Ureter (tissue), 1 donor: ENCODE measurements at places on chromosomes 6 and 20.

GRCh38 chr6:13872681-13873080 is 52.1 kb upstream of the RNF182 start:
- no peak for DNase-seq

DNA sequence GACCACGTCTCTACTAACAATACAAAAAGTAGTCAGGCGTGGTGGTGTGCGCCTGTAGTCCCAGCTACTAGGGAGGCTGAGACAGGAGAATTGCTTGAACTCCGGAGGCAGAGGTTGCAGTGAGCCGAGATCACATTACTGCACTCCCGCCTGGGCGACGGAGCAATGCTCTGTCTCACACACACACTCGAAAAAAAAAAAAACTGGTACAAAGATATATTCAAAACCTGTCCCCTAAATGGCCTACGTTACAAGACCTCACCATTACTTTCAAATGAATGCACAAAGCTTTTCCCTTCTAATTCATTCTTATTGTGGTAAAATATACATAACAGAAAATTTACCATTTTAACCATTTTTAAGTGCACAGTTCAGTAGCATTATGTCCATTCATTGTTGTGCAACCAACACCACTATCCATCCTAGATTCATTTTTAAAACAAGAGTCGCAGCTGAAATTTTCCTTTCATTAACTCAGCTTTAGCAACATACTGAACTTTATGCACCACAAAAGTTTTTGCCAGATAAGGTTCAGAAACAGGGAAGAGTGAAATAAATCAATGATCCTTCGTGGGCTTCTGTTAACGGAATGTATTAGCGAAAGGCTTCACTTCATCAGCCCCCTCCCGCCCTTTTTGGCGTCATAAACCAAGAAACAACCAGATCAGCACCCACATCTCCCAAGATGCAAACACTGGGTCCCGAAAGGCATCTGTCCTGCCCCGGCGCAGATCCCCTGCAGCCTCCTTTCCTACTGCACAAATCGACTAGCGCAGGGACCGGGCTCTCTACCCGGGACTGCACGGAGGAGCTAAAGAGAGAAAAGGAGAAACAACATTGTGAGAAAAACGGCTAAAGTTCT is 825 bp upstream of the FAM135A start:
- no peak for DNase-seq

- DNase-seq: no peak
Observed at GRCh38 chr6:83068616-83069015, 1.1 kb downstream of the DOP1A start.

DNA sequence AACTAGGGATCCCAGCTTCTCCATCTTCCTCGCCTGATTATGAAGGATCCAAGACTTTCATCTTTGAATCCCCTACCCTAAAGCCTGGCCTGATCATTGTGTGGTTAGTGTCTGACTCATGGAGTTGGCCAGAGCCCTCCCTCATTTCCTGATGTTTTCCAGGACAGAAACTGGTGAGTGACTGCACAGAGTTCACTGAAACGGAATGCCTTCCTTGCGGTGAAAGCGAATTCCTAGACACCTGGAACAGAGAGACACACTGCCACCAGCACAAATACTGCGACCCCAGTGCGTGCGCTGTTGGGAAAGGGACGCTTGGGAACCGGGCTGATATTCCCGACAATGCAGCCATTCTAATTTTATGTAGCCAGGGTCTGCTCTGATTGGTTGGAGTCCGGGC is 4.0 kb downstream of the CD40 start:
- no peak for DNase-seq

GRCh38 chr6:44061375-44062104 is 65.7 kb downstream of the MRPL14 start:
- DNase-seq: no peak

GRCh38 chr20:18428490-18429173 is 38.2 kb downstream of the DZANK1 start:
- DNase-seq: no peak

DNA sequence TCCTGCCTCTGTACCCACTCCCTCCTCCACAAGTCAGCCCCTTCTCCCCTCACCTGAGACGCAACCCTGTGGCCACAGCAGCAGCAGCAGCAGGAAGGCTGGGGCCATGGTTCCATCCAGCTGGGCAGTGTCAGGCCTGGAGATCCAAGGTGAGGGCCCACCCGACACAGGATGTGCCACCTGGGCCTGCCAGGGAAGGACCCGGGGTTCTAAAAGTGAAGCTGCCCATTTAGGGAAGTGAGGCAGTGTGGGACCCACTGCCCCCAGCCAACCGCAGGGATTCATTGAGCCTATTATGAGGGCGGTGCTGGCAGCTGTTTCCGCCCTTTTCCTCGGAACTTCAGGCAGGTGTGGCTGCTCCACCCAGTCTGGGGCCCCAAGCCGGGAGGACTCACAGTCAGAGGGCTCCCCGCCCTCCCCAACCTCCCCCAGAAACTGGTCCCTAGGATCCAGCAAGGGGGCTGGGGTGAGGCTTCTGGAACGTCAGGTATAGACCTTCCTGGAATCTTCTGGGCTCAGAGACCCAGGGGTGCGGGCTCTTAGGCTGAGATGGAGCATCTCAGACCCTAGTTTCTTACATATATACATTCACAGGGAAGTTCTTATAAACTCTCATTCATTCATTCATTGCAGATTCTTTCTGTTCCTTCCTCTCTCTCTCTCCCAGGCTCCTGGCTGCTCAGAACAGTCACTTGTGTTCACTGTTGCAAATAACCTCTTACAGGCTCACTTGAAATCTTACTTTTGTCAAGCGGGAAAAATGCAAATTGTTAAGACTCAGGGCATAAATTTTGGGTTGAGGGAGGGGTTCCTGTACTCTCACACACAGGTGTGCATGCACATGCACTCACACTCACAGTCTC is at the start of gene TREML2:
Gene TREML2 (minus strand): TSS at position 249 of the 863 bp plus-strand sequence. CDS start 141 bp downstream, at position 108.
- no peak for DNase-seq

- DNase-seq: no peak
Observed at GRCh38 chr6:25863360-25863759, 10.7 kb downstream of the SLC17A3 start.

DNA sequence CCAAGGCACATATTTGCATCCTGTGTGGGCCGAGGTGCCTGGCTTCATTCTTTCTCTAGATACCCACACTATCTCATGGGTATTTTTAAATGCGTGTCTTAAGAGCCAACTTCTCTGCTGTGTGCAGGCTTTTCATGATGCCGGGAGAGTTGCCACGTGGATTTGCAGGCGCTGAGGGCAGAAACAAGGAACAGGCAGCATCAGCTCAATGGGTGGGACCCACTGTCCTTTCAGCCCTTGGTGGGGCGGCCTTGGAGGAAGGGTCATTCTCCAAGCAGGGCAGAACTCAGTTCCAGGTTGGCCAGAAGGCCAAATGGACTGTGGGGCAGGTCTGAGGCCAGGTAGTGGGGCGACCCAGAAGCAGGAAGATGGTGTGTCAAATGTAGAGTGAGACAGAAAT is 84.7 kb downstream of the PHACTR3 start:
- DNase-seq: no peak

DNA sequence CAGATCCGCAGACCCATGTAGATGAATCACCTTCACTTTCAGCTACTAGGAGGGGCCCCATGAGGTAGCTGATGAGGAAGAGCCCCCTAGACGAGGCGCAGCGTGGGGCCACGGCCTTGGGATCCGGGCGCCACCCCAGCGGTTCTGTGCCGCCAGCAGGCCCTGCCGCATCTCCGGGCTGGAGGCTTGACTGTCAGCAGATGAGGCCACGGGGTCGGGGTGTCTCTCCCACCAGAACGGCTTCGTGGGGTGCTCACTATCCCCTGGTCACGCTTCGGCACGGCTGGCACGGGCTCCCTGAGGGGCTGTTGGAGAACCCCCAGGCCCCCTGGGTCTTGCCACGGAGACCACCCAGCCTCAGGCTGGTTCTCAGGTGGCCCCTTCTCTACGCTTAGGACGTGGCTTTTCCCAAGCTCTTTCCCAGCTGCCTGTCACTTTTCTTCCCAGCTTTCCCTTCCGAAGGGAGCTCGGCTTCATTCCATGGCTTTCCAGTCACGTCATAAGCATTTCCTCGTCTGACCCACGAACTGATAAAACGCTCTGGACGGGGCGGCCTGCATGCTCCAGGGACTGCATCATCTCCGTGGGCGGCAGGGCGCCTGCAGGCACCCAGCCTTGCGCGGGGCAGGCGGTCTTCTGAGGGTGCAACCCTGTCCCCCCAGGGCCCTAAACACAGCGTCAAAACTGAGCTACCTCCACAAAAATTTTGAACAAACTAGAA is 85.9 kb downstream of the THBS2 start:
- peak; percentile 41 for DNase-seq

DNA sequence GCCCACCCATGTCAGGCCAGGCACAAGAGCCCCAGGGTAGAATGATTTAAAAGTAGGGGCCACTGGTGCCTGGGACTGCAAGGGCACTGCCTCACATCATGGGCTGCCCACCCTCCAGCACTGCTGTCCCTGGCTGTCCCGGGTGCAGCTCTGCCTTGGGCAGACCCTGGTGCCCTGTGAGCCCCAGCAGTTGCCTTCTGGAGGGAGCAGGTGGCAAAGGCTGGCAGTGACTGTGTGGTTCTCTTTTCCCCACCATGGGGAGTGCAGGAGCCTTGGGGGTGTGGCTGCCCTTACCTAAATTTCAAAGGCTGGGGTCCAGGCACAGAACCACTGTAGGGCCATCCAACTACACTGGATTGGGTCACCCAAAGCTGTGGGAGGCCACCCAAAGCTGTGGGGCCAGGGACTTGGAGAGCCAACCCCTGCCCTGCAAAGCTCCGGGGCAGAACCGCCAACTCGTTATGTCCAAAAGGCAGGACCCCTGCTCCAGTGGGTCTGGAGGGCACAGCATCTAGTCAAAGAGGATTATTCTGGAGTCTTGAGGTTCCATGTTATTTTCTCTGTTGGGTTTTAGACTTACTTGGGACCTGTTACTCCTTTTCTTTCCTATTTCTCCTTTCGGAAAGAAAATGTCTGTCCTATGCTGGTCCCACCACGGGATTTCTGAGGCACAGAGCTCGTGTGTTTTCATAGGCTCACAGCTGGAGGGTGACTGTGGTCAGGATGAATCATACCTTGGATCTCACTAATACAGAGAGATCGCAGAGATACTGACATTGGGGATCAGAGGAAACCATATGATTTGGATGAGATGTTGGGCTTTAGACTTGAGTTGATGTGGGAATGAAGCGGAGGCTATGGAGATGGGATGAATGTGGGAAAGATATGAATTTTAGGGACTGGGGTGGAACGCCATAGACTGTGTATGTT is 65.3 kb downstream of the RAMACL start:
- no peak for DNase-seq

GRCh38 chr20:48364055-48364454 is 463.7 kb downstream of the PREX1 start:
- no peak for DNase-seq

- DNase-seq: no peak
Observed at GRCh38 chr20:62755817-62756724, 40.2 kb upstream of the MRGBP start.

GRCh38 chr20:24403406-24403805 is 66.0 kb upstream of the SYNDIG1 start:
- no peak for DNase-seq

DNA sequence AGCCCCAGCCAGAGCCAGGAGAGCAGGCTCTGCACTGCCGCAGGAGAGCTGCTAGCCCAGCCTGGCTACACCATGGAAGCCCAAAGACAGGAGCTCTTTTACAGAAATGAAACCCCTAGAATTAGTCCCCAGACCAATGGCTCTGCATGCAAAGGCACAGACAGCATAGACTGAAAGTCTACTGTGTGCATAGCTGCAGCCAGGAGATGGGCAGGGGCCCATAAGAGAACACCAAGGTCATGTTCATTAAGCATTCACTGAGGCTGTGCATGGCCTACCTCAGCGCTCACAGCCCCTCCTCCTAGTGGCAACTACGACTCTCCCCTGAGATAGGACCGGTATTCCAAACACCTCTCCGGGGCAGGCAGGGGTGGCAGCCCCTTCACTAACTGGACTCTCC is 34.9 kb downstream of the SNX5 start:
- DNase-seq: no peak

DNA sequence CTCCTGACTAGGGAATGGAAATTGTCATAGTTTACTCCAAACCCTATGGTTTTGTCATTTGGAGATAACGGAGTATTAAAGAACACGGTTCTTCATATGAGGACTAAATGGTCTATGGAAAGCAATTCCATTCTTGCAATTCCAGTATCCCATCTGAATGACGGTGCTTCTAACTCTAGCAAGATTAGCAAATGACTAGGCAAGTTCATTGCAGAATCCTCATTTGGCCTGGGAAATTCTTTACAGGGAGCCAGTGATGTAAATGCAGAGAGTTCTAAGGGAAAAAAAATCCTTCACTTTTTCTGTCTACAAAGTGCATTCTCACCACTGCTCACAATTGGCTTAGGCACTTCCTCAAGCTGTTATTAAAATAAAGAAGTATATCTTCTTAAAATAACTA is 111.5 kb downstream of the MOXD1 start:
- no peak for DNase-seq

DNA sequence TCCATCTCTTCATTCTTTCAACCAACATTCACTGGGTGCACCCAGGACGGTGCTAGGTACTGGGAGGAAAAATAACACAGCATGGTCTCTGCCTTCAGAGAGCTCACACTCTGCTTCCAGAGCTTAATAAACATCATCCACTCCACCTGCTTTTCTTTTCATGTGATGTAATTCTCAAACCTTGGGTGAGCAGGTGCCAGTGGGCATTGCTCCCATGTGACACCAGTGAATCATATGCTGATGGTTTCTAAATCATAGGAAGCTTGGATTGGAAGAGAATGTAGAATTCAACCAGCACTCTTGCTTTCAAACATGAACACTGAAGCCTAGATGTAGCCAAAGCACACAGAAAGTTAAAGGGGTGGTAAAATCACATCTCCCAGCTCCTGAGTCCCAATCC is 189.8 kb downstream of the FOXA2 start:
- DNase-seq: no peak

DNA sequence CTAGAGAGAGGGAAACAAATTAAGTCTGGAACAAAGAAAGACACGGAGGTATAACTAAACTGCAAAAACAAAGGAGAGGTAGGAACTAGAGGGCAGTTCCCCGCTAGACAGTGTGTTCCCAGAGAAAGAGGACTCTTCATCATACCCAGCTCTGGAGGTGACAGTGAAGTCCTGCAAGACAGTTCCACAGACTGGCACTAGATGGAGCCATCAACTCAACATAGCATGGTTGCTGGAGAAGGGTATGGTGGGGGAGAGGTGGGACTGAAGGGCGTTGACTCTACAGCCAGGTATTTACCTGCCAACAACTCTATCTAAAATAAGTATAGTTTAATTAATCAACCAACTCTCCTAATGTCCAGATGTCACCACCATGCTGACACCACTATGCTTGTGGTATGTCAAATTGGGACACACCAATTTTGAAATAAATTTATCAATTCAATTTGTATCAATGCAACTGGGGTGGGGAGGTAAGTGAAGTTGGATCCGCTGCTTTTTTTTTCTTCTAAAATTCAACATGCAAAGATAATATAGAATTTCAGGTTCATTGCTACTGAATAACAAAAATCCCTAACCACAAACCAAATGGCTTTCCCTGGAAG is 9.7 kb downstream of the BACH2 start:
- no peak for DNase-seq

GRCh38 chr6:132830334-132830751 is 16.0 kb downstream of the RPS12 start:
- no peak for DNase-seq

DNA sequence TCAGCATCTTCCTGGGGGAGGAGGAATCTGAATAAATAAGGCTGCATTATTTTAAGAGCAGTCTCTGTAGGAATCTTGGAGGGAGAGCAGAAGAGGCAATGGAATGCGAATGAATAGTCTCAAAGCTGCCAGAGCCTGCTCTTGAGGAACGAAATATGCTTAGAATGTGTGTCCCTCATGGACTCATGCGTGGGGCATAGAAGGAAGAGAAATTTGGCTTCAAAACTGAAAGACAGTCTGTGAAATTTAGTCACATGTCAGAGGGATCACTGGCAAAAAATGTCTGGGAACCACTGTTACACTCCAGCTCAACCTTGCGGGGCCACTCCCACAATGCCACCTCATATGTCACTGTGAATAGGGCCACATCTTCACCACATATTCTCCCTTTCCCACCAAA is 95.5 kb downstream of the GJA10 start:
- no peak for DNase-seq
